SHP77 (cell line): ENCODE measurements at places on chromosomes 4 and X.

DNA sequence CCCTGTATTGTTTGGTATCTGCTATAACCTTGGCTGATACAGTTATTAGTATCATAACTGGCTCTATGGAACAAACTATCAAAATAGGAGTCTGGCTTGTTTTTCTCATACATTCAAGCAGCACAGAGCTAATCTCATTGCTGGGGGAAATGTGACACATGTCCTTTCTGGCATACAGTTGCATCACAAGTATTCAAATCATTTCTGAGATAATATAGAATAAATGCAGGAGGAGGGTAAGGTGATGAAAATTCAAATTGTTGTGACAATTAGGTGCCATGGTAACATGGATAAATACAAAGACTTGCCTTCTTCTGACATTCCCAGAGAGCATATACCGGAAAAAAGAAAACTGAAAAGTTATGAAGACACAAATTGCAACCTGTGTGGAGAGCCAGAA is 2706.8 kb downstream of the ARAP2 start:
- DNase-seq, result no peak

- no peak for DNase-seq
Observed at GRCh38 chrX:44105228-44105913, 132.2 kb upstream of the NDP start.

- no peak for DNase-seq
Observed at GRCh38 chr4:142752202-142752786, 93.8 kb downstream of the INPP4B start.

GRCh38 chrX:41441934-41442823 is 5.0 kb upstream of the NYX start:
- peak; percentile 79 for DNase-seq

DNA sequence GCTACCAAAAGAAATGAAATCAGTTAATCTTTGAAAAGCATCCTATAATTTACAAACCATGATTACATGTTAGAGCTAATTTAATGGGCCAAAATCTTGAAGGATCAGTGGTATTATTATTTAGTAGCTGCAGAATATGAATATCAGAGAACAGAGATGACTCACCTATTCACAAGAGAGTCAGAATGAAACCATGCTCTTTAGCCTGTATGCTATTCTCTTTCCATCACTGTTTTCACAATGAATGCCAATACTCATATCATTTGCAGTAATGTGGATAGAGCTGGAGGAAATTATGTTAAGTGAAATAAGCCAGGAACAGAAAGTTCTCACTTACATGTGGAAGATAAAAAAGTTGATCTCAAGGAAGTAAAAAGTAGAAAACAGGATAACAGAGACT is 414.1 kb downstream of the CENPC start:
- DNase-seq, result no peak

DNA sequence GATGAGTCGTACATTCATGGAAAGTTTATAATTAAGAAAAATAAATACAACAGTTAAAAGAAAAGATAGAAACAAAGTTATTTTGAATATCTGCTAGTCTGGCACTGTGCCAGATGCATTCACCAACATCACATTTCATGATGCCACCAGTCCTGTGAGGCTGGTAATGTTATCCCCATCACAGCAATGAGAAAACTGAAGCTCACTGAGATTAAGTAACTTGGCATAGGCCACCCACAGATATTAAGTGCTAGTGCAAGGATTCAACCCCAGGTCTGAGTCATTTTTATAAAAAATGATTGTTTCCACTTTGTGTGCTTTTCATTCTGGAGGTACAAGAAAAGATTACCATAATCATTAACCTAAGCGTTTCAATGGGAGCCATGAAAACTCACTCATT is 65.0 kb upstream of the IL15 start:
- DNase-seq, result no peak

DNA sequence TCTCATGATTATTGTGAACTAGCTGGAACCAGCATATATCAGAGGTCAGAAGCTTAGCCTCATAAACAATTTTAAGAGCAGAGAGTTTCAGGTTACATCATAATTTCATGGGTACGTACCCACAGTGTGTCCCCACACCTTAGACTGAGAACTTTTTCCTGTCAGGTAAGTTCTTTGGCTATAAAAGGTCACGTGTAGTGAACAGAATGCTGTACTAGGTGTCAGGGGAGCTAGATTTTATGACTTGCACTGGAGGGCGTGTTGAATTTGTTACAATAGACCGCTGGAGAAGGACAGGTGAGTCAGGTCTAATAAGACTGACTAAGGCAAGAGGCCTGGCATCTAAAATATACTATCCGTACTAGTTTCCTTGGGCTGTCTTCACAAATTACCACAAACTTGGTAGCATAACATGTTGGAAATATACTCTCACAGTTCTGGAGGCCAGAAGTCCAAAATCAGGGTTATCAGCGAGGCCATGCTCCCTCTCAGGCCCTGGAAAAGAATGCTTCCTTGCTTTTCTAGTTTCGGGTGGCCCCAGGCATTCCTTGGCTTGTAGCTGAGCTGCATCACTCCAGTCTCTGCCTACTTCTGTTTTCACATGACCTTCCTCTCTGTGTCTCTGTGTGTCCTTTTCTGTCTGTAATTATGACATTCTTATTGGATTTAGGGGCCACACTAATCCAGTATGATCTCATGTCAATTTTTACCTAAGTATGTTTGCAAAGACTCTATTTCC is 512.0 kb upstream of the NR3C2 start:
- DNase-seq, result no peak

GRCh38 chr4:168514249-168514852 is 17.5 kb downstream of the PALLD start:
- no peak for DNase-seq

- no peak for DNase-seq
Observed at GRCh38 chrX:103442536-103442901, 66.2 kb downstream of the BEX3 start.

DNA sequence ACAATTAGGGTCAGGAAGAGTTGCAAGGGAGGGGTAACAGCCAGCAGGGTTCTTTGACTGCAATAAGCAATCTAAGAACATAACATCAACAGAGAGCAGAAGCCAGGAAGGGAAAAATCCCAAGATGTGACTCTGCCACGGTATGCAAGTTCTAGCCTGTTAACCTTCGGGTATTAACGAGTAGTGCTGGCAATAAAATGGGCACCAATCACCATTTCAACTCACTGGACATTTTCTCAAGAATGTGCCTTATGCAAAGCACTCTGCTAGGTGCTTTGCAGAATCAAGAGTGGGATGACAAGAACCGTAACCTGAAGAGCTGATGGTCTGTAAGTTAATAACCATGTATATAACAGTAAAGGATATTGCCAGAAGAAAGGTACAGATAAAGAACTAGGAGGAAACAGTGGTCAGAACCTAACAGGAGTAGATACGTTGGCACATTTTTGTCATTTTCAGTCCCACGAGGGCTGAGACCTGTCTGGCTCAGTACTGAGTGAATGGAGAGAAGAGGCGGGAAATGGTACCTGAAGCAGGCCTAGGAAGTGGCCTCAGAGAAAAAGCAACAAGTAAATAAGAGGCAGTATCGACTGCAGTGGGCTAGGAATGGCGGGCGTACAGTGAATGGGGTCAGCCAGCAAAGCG is 2.7 kb downstream of the ELOVL6 start:
- DNase-seq, result no peak

GRCh38 chr4:9989918-9990635 is 31.2 kb downstream of the SLC2A9 start:
- DNase-seq, result no peak

- DNase-seq, result no peak
Observed at GRCh38 chr4:120554086-120554485, 368.4 kb downstream of the PRDM5 start.

GRCh38 chrX:119228512-119229252 is 7.4 kb upstream of the PGRMC1 start:
- DNase-seq, result no peak

- no peak for DNase-seq
Observed at GRCh38 chr4:120084327-120084726, 17.7 kb upstream of the MAD2L1 start.

DNA sequence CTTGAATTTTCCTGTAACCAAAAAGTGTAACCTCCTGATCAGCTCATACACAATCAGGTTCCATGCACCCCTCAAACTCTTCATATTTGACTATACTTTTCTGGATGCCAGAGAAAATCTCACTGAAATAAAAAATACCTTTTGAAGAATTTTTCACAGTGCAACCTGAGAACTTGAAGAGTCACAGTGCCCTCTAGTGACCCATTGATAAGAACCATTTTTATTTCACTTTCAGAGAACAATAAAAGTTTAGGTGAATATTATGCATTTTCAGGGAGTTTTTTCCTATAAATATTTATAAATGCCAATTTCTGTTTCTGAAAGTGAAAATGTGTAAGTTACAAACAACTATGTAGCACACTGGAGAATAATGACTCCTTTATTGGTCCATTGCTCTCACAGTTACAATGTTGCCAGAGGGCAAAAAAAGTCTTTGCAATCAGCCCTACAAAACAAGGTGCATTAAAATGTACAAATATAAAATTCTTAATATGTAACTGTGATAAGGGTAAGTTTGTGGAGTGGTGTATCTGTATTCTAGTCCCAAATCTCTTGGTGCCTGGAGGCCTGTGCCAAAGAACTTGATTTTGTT is 153.6 kb upstream of the INTU start:
- peak; percentile 7 for DNase-seq

DNA sequence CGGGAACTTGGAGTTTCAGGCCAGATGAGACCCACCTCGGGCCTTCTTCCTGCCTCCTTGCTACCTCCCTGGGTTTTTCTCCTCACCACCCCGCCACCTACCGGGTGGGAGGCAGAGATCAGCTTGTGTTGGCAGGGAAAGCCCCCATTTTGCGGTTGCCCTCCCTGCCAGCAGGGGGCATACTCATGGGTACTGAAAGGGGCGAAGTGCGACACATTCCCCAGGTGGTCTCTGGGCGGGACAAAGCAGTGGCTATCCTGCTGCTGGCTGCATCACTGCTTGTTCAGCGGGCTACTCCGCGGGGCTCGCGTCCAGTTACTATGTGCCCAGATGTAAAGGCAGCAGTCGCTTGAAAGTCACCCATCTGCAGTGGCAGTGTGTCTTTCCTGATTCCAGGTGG is 330.3 kb downstream of the PDHA2 start:
- no peak for DNase-seq

GRCh38 chr4:7786040-7786439 is 153.6 kb downstream of the AFAP1 start:
- DNase-seq, result no peak

GRCh38 chr4:16271411-16271810 is 45.1 kb upstream of the TAPT1 start:
- DNase-seq, result no peak

- DNase-seq, result no peak
Observed at GRCh38 chr4:52260514-52261210, 209.6 kb downstream of the SPATA18 start.

- DNase-seq, result peak; percentile 64
Observed at GRCh38 chrX:56107320-56107719, 124.8 kb upstream of the KLF8 start.

GRCh38 chr4:86657910-86658309 is 63.8 kb downstream of the PTPN13 start:
- no peak for DNase-seq

- no peak for DNase-seq
Observed at GRCh38 chr4:18980516-18981233, 959.1 kb upstream of the LCORL start.

GRCh38 chr4:7307394-7308099 is 115.2 kb downstream of the SORCS2 start:
- no peak for DNase-seq

DNA sequence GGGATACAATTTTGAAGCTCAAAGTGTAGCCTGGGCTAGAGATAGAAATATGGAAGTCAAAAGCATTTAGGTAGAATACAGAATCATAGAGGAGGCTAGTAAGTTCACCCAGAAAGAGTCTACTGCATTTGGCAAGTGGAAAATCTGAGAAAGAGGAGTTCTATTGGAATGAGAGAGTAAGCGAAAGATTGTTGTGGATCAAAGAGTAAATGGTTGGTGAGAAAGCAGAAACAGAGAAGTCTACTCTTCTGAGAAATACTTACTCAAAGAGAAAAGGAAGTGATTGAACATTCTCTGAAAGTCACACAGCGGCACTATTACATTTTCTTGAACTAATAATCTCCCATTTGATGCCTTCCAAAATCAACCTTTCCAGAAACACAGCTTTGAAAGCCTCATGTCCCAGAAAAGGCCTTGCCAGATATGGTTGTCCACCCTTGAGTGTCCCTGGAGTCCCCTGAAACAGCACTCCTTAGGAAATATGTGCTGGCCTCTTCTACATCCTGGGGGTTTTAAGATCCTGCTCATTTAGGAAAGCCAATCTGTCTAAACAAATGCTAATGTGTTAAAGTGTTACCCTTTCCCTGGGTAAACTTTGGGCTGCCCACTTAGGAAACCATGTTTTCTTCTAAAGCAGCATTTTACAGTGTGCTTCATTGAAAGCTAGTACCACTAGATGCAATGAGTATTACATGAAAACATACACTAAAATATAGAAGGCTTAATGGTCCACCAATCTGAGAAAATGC is 132.6 kb downstream of the INPP4B start:
- no peak for DNase-seq

- peak; percentile 43 for DNase-seq
Observed at GRCh38 chrX:47502316-47503125, 19.5 kb upstream of the ZNF41 start.

DNA sequence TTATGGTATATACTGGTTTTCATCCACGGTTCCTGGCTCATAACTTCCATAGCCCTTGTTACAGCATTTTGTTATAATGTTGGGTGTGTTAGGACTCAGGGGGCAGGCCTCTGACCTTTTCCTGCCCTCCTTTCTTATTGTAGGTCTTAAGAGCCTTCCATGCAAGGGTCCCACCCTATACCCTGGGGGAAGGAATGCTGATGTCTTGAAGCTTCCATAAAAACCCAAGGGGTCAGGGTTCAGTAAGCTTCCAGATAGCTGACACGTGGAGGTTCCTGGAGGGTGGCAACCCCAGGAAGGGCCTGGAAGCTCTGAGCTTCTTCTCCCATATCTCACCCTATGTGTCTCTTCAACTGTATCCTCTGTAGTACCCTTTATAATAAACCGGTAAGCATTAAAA is 29.6 kb downstream of the ATP11C start:
- DNase-seq, result no peak

DNA sequence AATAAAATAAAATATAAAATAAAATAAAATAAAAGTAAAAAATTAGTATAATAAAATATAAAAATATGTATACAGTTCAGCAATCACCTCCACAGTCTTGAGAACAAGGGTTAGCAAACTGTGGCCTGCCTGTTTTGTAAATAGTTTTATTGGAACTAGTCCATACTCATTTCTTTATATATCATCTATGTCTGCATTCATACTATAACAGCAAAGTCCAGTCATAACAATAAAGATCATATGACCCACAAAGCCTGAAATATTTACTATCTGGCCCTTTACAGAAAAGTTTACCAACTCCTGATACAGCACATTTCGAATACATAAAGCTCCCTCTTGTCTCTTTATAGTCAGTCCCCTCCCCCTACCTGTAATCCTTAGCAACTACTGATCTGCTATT is 111.9 kb downstream of the SLC10A6 start:
- DNase-seq, result no peak

- DNase-seq, result no peak
Observed at GRCh38 chr4:7342223-7343080, 92.3 kb downstream of the PSAPL1 start.

GRCh38 chr4:102734116-102734515 is 26.7 kb downstream of the MANBA start:
- no peak for DNase-seq

- DNase-seq, result no peak
Observed at GRCh38 chr4:8893624-8894423, 22.2 kb upstream of the HMX1 start.
